ENCODE measurements at places on chromosomes 6 and 20. TPM values are rescaled to one million over a fixed set of nuclear protein-coding genes. Genes with fewer than 3 reads are reported as not detected.

GRCh38 chr20:62494980-62495748, 19.4 kb upstream of the GATA5 start:
- ATAC-seq = no peak

GRCh38 chr6:36383606-36384005, 3.9 kb downstream of the ETV7 start:
- no peak for ATAC-seq

The BTBD9 gene
- total RNA-seq = 13.8 TPM

The FAM83C gene
- total RNA-seq = 0.25 TPM

The SLC22A2 gene
- 0.45 TPM for total RNA-seq

GRCh38 chr6:81204731-81205130, 547.8 kb downstream of the TENT5A start:
- no peak for ATAC-seq

- no peak for ATAC-seq
These were observed 84.2 kb downstream of the TRERF1 start for GRCh38 chr6:42367353-42368011.

GRCh38 chr6:51932956-51933355, 154.5 kb downstream of the PKHD1 start:
- ATAC-seq = no peak

GRCh38 chr6:54010340-54011276, 100.6 kb upstream of the MLIP start:
- no peak for ATAC-seq

The RHAG gene
- not detected for total RNA-seq

The TGM3 gene
- total RNA-seq = 0.64 TPM

The PRR18 gene
- not detected for total RNA-seq

DNA sequence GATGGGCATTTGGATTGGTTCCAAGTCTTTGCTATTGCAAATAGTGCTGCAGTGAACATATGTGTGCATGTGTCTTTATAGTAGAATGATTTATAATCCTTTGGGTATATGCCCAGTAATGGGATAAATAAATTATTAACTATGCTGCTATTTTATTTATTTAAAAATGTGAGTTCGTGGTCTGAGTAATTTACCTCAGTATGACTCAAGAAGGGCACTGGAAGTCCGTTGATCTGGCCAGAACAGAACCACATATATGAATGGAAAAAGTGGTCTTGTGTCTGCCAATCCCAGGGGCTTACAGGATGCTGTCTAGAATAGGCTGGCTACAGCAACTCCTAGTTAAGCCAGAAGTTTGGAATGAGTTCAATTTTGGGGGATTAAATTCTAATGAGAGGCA, 27.6 kb upstream of the HLA-C start:
- ATAC-seq = no peak

The TNFRSF6B gene
- total RNA-seq = not detected

The SLC22A7 gene
- 0.87 TPM for total RNA-seq

DNA sequence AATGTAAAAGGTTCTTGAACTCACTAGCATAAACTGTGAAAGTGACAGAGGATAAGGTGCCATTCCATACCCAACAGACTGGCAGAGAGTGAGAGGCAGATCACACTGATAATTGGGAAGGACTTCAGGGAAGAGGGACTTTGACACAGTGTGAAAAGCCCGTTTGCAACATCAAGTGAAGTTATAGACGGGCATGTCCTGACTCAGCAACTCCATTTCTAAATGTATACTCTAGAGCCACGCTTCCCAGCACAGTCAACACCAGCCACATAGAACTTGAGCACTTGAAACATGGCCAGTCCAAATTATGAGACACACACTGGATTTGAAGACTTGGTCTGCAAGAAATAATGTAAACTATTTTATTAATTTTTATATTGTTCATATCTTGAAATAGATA, 45.9 kb upstream of the XRN2 start:
- no peak for ATAC-seq

DNA sequence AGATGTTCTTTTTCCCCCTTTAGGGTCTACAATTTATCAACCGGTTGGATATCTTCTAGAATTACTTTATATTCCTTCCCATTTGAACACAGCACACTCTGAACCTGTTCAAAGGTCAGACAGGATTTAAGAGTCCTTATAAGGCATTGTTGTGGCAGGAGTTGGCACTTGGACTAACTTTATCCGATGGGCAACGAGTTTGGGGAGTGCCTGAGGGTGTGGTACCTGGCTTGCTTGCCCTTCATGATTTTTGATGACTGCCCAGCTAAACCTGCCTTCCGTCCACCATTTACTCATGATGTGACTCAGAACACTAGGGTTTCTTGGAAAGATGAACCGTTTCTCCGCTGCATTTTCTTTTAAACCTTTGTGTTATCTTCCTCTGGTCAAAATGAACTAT, 285.2 kb downstream of the FOXC1 start:
- no peak for ATAC-seq

- ATAC-seq = no peak
These were observed 178.3 kb downstream of the ZDHHC14 start for GRCh38 chr6:157559201-157559756.

DNA sequence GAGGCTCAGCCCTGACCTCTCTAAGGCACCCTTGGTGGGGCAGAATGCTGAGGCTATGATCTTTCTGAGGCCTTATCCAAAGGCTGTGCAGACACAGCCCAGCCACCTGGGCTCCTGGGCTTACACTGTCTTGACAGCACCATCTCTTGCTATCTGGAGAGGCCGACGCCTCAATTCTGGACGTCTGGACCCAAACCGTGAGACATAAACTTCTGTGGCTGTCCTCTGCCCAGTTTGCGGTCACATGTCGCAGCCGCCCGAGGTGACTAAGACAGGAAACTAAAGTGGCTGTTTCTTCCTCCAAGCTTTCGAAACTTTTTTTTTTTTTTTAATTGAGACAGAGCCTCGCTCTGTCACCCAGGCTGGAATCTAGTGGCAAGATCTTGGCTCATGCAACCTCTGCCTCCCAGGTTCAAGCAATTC, 49.3 kb downstream of the PRR18 start:
- no peak for ATAC-seq

DNA sequence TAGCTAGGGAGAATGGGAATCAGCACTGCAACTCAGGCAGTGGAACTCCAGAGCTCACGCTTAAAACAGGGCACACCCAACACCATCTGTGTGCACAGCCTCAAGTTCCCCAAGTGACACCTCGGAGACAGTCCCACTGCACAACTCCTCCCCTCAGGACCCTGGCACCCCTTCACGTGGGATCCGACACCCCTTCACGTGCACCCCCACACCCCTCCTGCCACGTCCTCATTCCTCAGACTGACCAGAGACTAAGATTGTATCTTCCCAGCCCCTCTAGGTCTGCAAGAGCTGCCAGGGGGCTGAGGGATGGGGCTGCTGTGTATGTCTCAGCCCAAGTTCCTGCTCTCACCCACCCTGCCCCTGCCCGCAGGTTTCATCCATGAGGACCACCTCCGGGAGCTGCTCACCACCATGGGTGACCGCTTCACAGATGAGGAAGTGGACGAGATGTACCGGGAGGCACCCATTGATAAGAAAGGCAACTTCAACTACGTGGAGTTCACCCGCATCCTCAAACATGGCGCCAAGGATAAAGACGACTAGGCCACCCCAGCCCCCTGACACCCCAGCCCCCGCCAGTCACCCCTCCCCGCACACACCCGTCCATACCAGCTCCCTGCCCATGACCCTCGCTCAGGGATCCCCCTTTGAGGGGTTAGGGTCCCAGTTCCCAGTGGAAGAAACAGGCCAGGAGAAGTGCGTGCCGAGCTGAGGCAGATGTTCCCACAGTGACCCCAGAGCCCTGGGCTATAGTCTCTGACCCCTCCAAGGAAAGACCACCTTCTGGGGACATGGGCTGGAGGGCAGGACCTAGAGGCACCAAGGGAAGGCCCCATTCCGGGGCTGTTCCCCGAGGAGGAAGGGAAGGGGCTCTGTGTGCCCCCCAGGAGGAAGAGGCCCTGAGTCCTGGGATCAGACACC, 7.6 kb downstream of the MYL9 start:
- ATAC-seq = no peak

The LRP11 gene
- total RNA-seq = 16.7 TPM

The ATP9A gene
- 110 TPM for total RNA-seq

All from motor neuron (in vitro differentiated cells).